ENCODE measurements at places on chromosomes 1 and 21.

- DNase-seq = no peak
These were observed 18.8 kb downstream of the JUN start for GRCh38 chr1:58765006-58765405.

GRCh38 chr1:67644566-67644965 is 40.4 kb upstream of the GADD45A start:
- DNase-seq = no peak

- no peak for DNase-seq
These were observed 92.4 kb upstream of the GPR88 start for GRCh38 chr1:100445565-100445964.

- DNase-seq = no peak
These were observed 215.4 kb downstream of the ASTN1 start for GRCh38 chr1:176949033-176949662.

DNA sequence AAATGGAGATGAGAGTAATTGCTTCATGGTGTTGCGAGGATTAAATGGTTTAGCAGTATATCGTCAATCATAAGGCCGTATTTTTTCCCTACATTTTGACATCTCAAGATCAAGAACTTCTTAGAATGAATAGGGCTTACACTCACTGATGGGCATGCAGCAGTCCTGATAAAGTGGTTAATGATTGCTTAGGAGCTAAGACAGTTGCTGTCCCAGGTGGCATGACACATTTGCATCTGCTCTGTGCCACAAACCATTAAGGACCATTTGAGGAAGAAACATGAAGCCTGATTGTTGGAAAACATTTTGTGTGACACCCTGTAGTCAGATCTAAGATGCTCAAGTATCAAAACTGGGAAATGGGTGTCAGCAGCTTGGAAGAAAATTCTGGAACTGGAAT is 81.0 kb upstream of the SGIP1 start:
- no peak for DNase-seq

DNA sequence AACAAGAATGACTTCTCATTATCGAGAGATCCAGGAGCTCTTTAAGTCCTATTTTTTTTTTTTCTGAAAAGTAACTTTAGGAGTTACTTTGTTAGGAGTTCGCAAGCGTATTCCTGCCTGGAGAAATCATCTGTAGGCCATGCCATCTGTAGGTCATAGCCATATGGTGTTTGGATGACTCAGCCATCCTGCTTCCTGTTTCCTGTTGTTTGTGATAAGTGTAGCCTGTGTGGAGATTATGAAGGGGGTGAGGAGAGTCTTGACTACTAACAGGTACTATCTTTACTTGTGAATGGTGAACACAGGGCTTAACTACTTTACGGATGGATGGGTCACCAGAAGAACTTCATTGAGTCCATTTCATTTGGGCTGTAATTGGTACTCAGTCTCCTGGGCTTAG is 327.2 kb downstream of the PTPRU start:
- DNase-seq = no peak
